GM23248 (cell line): ENCODE measurements at places on chromosomes 5 and 9.
A peak's percentile ranks its signal among the peaks of the same experiment; 100 is the strongest.

- peaks cover 24% of the 10 kb centered on the region for H3K4me1 ChIP-seq
- peaks cover 4% of the 10 kb centered on the region; the same call in 1 of the 2 replicates for H3K36me3 ChIP-seq
- H3K4me3 ChIP-seq, result peak overlapping the region; percentile 70
- no peak for DNase-seq
Observed at GRCh38 chr9:117704597-117704996, 394 bp downstream of the TLR4 start.

DNA sequence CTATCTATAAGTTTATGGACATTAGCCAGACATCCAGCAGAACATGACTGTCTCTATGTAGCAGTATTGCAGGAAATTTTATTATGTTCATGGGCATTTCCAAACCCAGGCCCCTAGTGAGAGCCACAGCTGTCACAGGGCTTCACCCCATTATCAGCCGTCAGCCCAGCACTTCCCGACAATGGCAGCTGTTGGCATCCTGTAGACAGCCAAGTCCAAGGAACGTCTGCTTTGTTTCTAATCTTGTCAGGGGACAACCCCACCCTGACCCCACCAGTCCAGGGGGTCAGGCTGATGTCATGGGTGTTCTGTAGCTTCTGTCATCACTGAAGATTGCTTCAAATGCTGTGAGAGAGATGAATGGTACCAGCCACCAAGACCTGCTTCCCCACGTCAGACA is 565.3 kb upstream of the BRINP1 start:
- H3K27me3 ChIP-seq, result no peaks in the 10 kb centered on the region
- H3K27ac ChIP-seq, result no peak overlapping the region
- H3K4me3 ChIP-seq, result no peak overlapping the region
- H3K4me1 ChIP-seq, result 0 out of 2 replicates have a peak, but pooled peaks cover 4% of the 10 kb centered on the region
- no peaks in the 10 kb centered on the region for H3K36me3 ChIP-seq
- DNase-seq, result no peak

- no peak overlapping the region for H3K4me3 ChIP-seq
- peaks cover 25% of the 10 kb centered on the region for H3K4me1 ChIP-seq
- H3K27me3 ChIP-seq, result no peaks in the 10 kb centered on the region
- no peak overlapping the region for H3K27ac ChIP-seq
- no peak for DNase-seq
- H3K36me3 ChIP-seq, result no peaks in the 10 kb centered on the region
Observed at GRCh38 chr5:56126487-56127179, 106.5 kb downstream of the ANKRD55 start.

GRCh38 chr9:76200745-76201144 is 193.5 kb downstream of the RFK start:
- H3K27me3 ChIP-seq, result no peaks in the 10 kb centered on the region
- H3K36me3 ChIP-seq, result no peaks in the 10 kb centered on the region

DNA sequence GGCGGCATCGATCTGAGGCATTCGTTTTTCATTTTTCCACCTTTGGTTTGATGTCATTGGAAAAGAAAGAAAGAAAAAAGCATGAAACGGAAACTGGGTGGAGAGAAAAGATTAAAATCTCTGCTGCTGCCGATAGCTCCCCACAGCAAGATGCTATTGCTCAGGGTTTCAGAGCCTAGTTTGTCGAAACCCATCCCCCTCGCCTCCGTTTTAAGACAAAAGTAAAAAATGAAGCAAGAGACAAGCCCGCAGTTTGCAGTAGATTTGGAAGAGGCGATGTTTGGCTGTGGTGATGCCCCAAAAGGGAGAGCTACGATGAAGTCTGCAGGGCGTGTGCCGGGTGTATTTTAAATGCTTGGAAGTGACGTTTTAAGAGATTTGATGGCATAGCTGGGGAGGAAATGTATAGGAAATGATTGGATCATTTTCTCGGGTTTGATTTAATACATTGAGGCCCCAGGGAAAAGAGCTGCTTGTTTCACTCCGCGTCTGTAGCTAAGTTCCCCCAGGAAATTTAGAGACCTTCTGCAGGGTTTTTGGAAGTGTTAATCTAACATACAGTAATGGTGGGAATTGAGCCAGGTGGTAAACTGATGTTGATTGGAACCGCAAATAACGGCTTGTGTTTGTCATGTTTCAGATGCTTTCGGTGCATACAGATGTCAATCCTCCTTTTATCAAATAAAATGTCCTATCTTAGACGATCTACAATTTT is 909 bp downstream of the NDFIP1 start:
- peaks cover 18% of the 10 kb centered on the region for H3K4me1 ChIP-seq
- peak overlapping the region; percentile 94 for H3K4me3 ChIP-seq
- no peaks in the 10 kb centered on the region for H3K27me3 ChIP-seq
- H3K27ac ChIP-seq, result peak overlapping the region; percentile 91

GRCh38 chr9:37371565-37372464 is 50.7 kb upstream of the GRHPR start:
- H3K27ac ChIP-seq, result no peak overlapping the region
- H3K4me3 ChIP-seq, result no peak overlapping the region
- H3K36me3 ChIP-seq, result no peaks in the 10 kb centered on the region
- peaks cover 3% of the 10 kb centered on the region; the same call in 1 of the 2 replicates for H3K27me3 ChIP-seq
- DNase-seq, result peak; percentile 47

- DNase-seq, result peak; percentile 82
- peak overlapping the region; percentile 100 for H3K27ac ChIP-seq
- peak overlapping the region; percentile 92 for H3K4me3 ChIP-seq
- H3K36me3 ChIP-seq, result peaks cover 32% of the 10 kb centered on the region
- H3K27me3 ChIP-seq, result no peaks in the 10 kb centered on the region
Observed at GRCh38 chr5:98927242-98927988, 1.4 kb downstream of the CHD1 start.

DNA sequence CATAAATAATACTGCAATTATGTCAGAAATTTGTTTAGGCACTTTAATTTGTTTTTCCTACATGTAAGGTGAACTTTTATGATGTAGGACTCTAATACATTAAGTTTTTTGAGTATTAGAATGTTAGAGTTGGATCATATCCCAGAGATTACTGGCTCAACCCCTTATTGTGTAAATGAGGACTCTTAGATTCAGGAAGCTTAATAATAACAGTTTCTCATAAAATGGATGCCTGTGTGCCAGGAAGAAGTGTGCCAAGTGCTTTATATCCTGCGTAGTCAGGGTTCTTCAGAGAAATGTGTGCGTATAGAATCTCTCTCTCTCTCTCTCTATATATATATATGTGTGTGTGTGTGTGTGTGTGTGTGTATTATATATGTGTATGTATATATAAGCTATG is 388.5 kb downstream of the CAAP1 start:
- no peak overlapping the region for H3K4me3 ChIP-seq
- DNase-seq, result no peak
- no peaks in the 10 kb centered on the region for H3K4me1 ChIP-seq
- no peak overlapping the region for H3K27ac ChIP-seq
- no peaks in the 10 kb centered on the region for H3K27me3 ChIP-seq
- no peaks in the 10 kb centered on the region for H3K36me3 ChIP-seq

GRCh38 chr5:180974612-180975315 is 13.9 kb upstream of the BTNL3 start:
- no peaks in the 10 kb centered on the region for H3K36me3 ChIP-seq
- DNase-seq, result no peak
- no peaks in the 10 kb centered on the region for H3K4me1 ChIP-seq
- H3K27me3 ChIP-seq, result no peaks in the 10 kb centered on the region
- no peak overlapping the region for H3K27ac ChIP-seq

DNA sequence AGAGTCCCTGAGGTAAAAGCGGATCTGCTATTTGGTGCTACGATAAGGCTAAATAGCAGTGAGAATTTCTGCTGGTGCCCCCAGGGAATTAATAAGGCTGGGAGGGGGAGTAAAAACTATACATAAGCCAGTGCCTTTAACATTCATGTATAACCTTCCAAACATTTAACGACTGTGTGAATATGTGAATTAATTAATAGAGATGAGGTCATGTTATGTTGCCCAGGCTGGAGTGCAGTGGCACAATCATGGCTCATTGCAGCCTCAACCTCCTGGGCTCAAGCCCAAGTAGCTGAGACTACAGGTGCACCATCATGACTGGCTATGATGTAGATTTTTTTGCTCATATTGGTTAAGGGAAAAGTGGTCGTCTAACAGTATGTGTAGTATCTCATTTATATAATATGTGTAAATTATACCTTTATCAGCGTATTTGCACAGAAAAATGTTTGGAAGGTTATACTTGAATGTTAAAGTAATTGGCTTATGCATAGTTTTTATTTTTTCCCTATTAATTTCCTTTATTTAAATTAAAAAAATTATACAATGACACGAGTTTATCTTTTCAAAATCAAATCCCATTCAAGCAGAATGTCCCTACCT is 64.6 kb downstream of the EHMT1 start:
- no peak overlapping the region for H3K4me3 ChIP-seq
- no peaks in the 10 kb centered on the region for H3K27me3 ChIP-seq
- peaks cover 11% of the 10 kb centered on the region for H3K4me1 ChIP-seq
- H3K27ac ChIP-seq, result no peak overlapping the region
- DNase-seq, result no peak

DNA sequence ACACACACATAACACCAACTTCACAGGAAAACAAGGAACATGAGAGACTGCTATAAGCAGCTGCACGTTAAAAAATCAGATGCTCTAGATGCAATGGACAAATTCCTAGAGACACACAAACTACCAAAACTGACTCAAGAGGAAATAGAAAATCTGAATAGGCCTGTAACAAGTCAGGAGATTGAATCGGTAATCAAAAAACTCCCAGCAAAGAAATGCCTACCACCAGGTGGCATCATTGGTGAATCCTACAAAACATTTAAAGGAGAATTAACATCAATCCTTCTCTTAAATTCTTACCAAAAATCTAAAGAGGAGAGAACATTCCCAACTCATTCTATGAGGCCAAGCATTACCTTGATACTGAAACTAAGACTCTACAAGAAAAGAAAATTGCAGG is 54.9 kb downstream of the NDST1 start:
- no peaks in the 10 kb centered on the region for H3K36me3 ChIP-seq
- peak; percentile 63 for DNase-seq
- no peaks in the 10 kb centered on the region for H3K27me3 ChIP-seq
- no peak overlapping the region for H3K4me3 ChIP-seq
- no peak overlapping the region for H3K27ac ChIP-seq

- no peaks in the 10 kb centered on the region for H3K36me3 ChIP-seq
- no peak overlapping the region for H3K4me3 ChIP-seq
Observed at GRCh38 chr9:134100040-134100439, 32.2 kb upstream of the BRD3 start.

GRCh38 chr9:126702151-126703001 is 88.6 kb downstream of the LMX1B start:
- DNase-seq, result peak; percentile 17
- H3K4me3 ChIP-seq, result no peak overlapping the region
- no peak overlapping the region for H3K27ac ChIP-seq
- peaks cover 10% of the 10 kb centered on the region; the same call in 1 of the 2 replicates for H3K4me1 ChIP-seq
- no peaks in the 10 kb centered on the region for H3K36me3 ChIP-seq
- H3K27me3 ChIP-seq, result peaks cover 30% of the 10 kb centered on the region

DNA sequence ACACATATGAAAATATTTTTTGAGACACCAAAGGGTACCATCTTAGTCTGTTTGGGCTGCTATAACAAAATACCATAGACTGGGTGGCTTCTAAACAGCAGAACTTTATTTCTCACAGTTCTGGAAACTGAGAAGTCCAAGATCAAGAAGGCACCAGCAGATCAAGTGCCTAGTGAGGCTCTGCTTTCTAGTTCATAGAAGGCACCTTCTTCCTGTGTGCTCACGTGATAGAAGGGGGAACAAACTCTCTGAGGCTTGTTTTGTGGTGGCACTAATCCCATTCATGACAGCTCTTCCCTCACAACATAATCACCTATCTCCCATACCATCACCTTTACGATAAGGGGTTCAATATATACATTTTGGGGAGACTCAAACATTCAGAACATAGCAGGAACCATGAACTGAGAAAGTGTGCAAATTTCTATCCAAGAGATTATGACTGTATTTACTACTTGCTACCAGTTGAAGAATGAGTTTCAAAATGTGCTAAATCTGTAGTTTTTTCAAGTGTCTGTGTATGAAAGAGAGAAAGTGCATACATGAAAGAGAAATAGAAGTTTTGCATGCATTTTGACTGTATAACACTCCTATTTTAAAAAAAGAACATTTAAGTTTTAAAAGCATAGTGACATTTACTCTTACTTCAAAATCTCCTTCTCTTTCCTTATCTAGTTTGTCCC is 207.3 kb downstream of the PARP8 start:
- H3K27ac ChIP-seq, result no peak overlapping the region
- no peaks in the 10 kb centered on the region for H3K36me3 ChIP-seq
- H3K4me1 ChIP-seq, result no peaks in the 10 kb centered on the region
- no peak for DNase-seq
- H3K27me3 ChIP-seq, result no peaks in the 10 kb centered on the region

GRCh38 chr5:73483676-73484075 is 14.6 kb upstream of the BTF3 start:
- H3K4me3 ChIP-seq, result no peak overlapping the region

DNA sequence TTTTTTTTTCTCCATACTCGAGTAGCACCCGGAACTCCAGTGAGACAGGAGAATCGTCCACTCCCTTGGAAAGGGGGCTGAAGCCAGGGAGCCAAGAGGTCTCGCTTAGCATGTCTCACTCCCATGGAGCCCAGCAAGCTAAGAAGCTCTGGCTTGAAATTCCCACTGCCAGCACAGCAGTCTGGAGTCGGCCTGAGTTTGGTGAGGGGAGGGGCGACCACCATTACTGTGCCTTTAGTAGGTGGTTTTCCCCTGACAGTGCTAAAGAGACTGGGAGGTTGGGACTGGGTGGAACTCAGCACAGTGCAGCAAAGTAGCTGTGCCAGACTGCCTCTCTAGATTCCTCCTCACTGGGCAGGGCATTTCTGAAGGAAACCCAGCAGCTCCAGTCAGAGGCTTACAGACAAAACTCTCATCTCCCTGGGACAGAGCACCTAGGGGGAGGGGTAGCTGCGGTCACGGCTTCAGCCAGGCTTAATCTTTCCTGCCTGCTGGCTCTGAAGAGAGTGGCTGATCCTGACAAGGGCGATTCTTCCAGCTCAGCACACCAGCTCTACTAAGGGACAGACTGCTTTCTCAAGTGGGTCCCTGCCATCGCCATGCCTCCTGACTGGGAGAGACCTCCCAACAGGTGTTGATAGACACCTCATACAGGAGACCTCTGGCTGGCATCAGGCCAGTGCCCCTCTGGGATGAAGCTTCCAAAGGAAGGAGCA is 414.5 kb upstream of the ZNF608 start:
- no peak for DNase-seq
- H3K36me3 ChIP-seq, result no peaks in the 10 kb centered on the region
- H3K27ac ChIP-seq, result no peak overlapping the region
- H3K4me3 ChIP-seq, result no peak overlapping the region
- H3K27me3 ChIP-seq, result no peaks in the 10 kb centered on the region; the same call in none of the 2 replicates
- no peaks in the 10 kb centered on the region for H3K4me1 ChIP-seq
